Adipocyte (in vitro differentiated cells): ENCODE measurements at places on chromosomes 7 and 10.
A peak's percentile ranks its signal among the peaks of the same experiment; 100 is the strongest.

- peak; percentile 65 for DNase-seq
These were observed 686 bp downstream of the AASS start for GRCh38 chr7:122143376-122143750.

DNA sequence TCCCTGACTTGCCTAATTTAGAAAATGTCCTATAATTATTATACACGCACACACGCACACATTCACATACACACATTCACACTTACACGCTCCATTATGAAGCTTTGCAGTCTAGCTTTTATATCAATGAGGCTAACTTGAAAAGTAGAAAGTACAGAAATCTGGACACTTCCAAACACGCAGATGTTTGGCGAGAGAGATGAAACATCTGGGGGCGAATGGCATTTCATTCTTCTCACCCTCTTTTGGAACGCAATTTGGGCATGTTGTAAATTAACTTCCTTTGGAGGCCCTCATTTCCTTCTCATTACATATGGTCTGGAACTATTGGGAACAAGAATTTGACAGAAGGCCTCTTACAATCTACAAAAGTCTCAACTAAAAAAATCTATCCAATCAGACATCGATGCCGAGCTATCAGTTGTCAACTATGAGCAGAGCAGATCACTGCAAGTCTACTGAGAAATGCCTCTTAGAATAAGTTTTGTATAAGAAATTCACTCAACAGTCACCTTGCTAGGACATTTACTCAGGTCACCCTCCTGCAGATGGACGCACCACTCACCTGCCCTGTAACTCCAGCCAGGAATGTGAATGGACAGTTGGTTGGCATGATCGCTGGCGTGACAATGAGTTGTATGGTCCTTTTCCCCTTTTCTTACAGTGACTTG, 115.2 kb upstream of the ADAM12 start:
- no peak for DNase-seq

DNA sequence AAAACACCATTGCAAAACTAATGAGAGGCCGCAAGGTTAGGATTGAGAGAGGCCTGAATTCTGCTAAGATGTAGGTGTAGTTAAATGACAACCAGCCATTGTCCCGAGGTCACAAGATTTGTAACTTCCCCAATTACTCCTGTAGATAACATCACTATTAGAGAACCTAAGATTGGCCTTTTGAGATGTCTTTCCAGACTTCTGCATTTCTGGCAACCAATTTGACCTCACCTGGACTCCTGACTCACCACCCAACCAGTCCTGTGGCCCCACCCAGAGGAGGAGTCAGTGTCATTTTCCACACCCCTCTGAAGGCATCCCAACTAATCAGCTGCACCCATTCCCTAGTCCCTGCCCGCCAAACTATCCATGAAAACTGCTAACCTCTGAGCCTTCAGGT, 115.7 kb downstream of the PRKAG2 start:
- DNase-seq = no peak

GRCh38 chr7:15837306-15837950, 150.9 kb upstream of the MEOX2 start:
- DNase-seq = no peak

GRCh38 chr7:141320287-141320686, 230.9 kb upstream of the AGK start:
- no peak for DNase-seq

- peak; percentile 94 for DNase-seq
These were observed 4.3 kb upstream of the MARVELD1 start for GRCh38 chr10:97708976-97709946.

- DNase-seq = no peak
These were observed 228.2 kb downstream of the PTEN start for GRCh38 chr10:88091490-88092061.

GRCh38 chr7:157432541-157432956, 95.7 kb downstream of the DNAJB6 start:
- DNase-seq = peak; percentile 38

DNA sequence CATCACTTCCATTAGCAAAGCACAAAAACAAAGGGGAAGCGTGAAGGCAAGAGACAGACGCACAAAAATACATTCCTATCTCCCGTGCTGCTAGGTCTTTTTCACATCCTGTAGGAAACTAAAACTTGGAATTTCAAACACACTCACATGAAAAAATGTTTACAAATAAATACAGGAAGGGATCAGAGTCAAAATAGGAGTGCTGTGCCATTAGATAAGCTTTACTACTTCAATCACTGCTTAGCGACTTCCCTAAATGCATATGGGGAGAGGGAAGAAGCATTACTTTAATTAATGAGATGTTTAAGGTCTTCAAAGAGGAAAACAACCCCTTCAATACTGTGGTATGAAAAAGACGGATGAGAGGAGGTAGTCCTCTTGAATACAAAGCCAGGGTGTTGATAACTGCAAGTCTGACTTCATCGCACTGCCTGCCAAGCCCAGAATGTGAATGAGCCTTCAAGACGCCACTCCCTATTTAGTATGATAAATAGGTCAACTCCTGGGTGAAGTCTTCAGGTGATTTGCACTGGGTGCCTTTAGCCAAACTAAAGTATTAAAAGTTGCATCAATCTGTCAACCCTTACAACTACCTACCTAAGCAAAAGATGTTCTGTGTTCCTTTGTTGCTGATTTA, 13.9 kb downstream of the PARD3 start:
- DNase-seq = no peak

GRCh38 chr7:17328641-17329040, 30.2 kb downstream of the AHR start:
- no peak for DNase-seq

- no peak for DNase-seq
These were observed 802.7 kb upstream of the IGFBP3 start for GRCh38 chr7:46723742-46724141.

GRCh38 chr7:79403879-79404278, 49.6 kb downstream of the MAGI2 start:
- peak; percentile 11 for DNase-seq

GRCh38 chr10:76554033-76554408, 1083.6 kb downstream of the KCNMA1 start:
- no peak for DNase-seq

GRCh38 chr7:117014673-117015133, 61.4 kb downstream of the ST7 start:
- DNase-seq = no peak

- DNase-seq = no peak
These were observed 87.7 kb downstream of the TSPAN12 start for GRCh38 chr7:120770206-120770605.

GRCh38 chr10:78863140-78863905, 205.4 kb upstream of the ZMIZ1 start:
- DNase-seq = no peak

DNA sequence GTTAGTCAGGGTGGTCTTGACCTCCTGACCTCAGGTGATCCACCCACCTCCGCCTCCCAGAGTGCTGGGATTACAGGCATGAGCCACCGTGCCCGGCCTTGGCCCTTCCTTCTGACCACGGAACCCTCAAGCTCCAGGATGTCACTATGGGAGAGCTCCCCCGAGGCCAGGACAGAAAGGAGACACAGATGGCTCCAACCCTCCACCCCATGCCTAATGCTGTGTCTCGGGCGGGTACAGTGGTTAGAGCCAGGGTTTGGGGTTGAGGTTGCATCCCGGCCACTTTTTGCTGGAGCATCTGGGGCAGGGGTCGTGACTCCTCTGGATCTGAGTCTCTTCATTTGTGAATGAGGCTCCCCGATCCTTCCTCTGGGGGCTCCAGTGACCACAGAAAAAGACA, 8.1 kb downstream of the MYL10 start:
- no peak for DNase-seq

DNA sequence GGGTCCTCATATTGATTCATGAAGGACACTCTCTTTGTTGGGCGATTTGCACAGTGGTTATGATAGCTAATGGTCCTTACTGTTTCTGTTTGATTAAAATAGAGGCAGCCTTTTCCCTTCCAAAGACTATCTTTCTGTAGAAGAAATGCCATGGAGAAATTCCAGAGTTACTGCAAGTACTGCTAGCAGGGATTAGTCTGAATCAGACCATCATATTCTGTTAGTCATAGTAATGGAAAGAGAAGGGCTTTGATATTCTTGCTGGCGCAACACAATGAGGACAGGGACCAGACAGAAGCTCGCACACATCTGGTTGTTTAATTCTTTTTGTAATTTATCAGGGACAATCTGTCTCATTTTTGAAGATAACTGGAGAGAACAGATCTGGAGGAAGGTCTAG, 304.5 kb upstream of the FZD8 start:
- DNase-seq = no peak

DNA sequence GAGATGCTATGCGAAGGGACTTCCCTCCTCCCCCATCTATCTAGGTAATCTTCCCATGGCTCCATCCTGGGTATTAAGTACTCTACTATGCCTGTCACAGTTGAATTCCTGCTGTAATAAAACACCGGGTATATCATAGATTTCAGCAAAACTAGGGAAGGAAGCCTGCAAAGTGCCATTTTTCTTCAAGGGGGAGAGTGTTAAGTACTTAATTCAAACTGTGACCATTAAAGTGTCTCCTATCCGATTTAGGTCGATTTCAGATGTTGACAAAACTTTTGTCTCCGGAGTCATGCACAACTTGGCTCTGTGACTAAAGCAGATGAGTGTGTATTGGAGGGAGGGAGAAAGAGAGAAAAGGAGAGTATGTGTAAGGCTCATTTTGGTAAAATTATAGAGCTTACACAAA, 4.6 kb downstream of the HOXA4 start:
- DNase-seq = no peak

GRCh38 chr10:36023939-36024338, 381.8 kb upstream of the FZD8 start:
- DNase-seq = peak; percentile 60

GRCh38 chr7:90689260-90689659, 93.1 kb downstream of the CDK14 start:
- DNase-seq = no peak

DNA sequence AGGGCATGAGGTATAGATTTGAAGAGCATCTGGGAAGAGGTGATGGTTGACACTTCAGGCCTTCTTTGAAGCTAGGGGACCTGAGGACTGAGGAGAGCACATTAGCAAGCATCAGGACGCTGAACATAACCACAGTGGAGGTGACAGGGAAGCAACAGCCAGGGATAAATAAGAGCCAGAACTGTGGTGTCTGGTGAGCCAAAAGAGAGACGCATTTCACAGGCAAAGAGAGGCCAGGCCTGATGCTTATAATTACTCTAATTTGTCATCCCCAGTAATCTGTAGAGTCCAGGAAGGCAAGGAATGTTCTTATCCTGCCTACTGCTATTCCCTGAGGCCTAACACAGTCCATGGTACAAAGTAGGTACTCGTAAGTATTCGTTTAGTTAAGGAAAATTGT, 10.4 kb upstream of the FAS start:
- no peak for DNase-seq

DNA sequence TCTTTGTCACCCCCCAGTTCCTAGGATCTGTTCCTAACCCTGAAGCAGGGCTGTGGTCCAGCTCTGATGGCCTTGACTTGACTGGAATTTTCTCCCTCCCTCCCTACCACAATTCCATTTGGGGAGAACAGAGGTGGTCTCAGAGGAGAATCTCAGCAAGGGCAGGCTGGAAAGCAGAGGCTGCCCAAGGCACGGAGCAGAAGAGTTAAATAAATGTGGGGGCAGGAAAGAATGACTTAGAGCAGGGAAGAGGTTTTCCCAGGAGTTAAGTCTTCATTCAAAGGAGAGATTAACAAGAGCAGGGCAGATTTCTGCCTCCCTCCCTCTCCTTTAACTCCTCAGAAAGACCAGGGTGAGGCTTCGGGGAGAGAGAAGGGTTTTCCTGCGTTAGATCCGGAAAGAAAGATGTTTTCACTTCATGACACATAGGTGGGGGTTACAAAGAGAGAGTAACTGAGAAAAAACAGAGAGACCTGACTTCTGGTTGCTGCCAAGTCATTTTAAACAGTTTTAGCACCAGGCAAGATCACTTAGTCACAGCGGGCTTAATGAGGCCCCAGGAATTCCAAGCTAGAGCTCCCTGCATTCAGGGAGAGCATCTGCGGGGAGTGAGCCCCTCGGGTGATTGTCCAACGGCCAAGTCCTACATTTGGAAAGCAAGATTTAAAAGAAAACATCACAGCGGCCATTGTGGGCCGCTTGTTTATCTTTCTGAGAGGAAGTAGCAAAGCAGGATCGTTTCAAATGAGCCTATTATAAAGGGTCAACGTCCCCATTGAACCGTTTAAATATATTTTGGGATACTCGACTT, 78.7 kb downstream of the ARHGAP22 start:
- DNase-seq = peak; percentile 72

GRCh38 chr10:60086421-60086820, 180.1 kb upstream of the CCDC6 start:
- no peak for DNase-seq

- peak; percentile 27 for DNase-seq
These were observed 53.0 kb upstream of the SEMA3A start for GRCh38 chr7:84247591-84247990.

DNA sequence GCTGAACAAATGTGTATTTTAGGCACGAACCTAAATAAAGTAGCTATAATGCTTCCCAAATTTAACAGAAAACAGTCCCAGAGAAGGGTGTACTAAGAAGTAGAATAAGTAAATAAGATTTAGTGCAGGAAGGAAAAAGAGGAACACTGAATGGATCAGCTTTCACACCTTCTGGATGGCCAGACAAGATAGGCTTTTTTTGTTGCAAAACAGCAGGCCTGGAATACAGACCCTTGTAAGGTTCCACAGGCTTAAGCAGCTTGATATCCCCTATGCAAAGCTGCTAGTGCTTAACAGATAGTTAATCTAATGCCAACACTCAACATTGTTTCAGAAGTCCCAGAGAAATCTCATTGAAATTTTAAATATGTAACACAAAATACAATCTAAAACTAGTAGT, 328.1 kb upstream of the STEAP1 start:
- no peak for DNase-seq

GRCh38 chr10:47137311-47137851, 162.6 kb upstream of the GDF10 start:
- peak; percentile 88 for DNase-seq

GRCh38 chr10:86964061-86964846, 4.0 kb upstream of the ADIRF start:
- DNase-seq = no peak

GRCh38 chr7:135434047-135434446, 75.9 kb downstream of the CNOT4 start:
- DNase-seq = no peak

DNA sequence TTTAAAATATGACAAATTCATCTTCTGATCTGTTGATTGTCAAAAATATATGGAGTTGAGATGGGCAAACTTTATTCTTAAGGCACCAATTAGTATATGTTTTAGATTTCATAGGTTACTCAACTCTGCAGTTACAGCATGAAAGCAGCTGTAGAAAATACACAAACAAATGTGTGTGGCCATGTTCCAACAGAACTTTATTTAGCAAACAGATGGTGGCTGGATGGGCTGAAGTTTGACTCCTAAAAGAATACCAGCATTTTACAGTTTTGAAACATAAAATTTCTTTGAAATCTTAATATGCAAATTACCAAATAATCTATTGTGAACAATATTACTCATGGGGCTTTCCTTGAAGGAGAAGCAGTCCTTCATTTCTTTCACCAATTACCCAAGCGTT, 1206.0 kb upstream of the LRRTM3 start:
- no peak for DNase-seq
